ENCODE measurements at places on chromosomes 16 and 17. TPM values are rescaled to one million over a fixed set of nuclear protein-coding genes. Genes with fewer than 3 reads are reported as not detected.

- H3K27me3 ChIP-seq: no peaks in the 10 kb centered on the region
- peaks cover 70% of the 10 kb centered on the region for H3K36me3 ChIP-seq
Observed at GRCh38 chr16:57165938-57166337, 19.9 kb downstream of the PSME3IP1 start.

DNA sequence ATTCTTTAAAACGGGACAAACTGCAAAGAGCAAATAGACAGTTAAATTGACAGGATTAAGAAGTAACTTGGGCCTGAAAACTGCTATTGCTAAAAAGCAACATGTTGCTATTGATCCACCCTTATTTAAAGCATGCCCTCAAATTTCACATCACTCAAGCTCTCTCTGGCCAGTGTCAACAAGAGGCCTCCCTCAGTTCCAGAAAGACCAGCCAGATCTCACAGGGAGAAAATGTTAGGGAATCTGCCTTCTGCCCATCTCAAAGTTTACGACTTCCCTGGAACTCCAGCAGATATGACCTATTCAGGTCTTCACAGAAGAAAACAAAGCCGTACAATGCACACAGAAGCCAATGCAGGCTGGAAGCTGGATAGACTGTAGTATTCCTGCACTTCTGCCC, 8.9 kb downstream of the CFAP20 start:
- no peak overlapping the region for H3K4me3 ChIP-seq
- no peak for DNase-seq
- peaks cover 21% of the 10 kb centered on the region for H3K4me1 ChIP-seq
- H3K36me3 ChIP-seq: peaks cover 23% of the 10 kb centered on the region
- no peak overlapping the region for H3K27ac ChIP-seq
- H3K27me3 ChIP-seq: no peaks in the 10 kb centered on the region

DNA sequence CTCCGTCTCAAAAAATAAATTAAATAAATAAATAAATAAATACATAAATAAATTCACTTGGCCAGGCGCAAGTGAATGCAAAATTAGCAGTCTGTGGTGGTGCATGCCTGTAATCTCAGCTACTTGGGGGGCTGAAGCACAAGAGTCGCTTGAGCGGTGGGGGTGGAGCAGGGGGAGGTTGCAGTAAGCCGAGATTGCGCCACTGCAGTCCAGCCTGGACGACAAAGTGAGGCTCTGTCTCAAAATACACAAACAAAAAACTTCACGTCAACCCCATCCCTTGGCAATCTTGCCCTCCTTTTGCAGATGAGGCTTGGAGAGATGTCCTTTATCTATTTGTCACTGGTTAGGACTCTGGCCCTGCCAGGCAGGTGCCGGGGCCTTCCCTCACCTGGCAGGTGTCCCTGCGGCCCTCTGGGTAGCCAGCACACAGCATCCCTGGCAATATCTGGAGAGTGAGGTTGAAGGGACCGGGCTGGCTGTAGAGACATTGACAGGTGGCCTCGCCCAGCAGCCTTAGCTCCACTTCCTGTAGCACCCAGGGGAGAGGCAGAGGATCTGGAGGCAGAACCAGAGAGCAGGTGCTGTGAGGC, 4.4 kb downstream of the PRSS36 start:
- no peak overlapping the region for H3K27ac ChIP-seq
- H3K4me3 ChIP-seq: no peak overlapping the region
- no peaks in the 10 kb centered on the region for H3K27me3 ChIP-seq
- no peak for DNase-seq
- no peaks in the 10 kb centered on the region for H3K36me3 ChIP-seq

GRCh38 chr16:4954714-4955113, 3.4 kb upstream of the SEC14L5 start:
- peaks cover 26% of the 10 kb centered on the region for H3K4me1 ChIP-seq
- H3K36me3 ChIP-seq: no peaks in the 10 kb centered on the region
- peaks cover 14% of the 10 kb centered on the region for H3K27me3 ChIP-seq
- no peak overlapping the region for H3K4me3 ChIP-seq

DNA sequence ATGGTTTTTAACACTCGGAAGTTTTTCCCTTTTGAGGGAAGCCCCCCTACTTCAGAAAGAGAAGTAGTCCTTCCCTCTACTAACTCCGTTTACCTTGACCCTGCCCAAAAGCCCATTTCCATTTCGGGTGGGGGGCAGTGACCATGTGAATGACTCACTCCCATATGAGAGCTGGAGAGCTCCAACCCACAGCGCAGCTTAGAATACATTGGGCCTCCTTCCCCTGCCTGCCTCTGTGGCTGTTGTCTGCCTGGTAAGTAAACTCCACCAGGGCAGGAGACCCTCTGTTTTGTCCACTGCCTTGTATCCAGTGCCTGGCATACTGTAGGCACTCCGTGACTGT, 985 bp downstream of the SGSM2 start:
- peak overlapping the region; percentile 47 for H3K27ac ChIP-seq
- H3K4me1 ChIP-seq: peaks cover 34% of the 10 kb centered on the region
- peaks cover 29% of the 10 kb centered on the region for H3K36me3 ChIP-seq
- DNase-seq: no peak
- H3K27me3 ChIP-seq: no peaks in the 10 kb centered on the region
- H3K4me3 ChIP-seq: peak overlapping the region; percentile 91

GRCh38 chr17:6670571-6670970, 19.0 kb downstream of the C17orf100 start:
- no peak for DNase-seq
- H3K27me3 ChIP-seq: no peaks in the 10 kb centered on the region
- no peak overlapping the region for H3K27ac ChIP-seq
- H3K4me1 ChIP-seq: peaks cover 4% of the 10 kb centered on the region

FBXW10 gene
- not detected for total RNA-seq

TMEM106A gene
- 6.4 TPM for total RNA-seq

OR1F1 gene
- not detected for total RNA-seq

SLC35G6 gene
- 0.17 TPM for total RNA-seq
